ENCODE measurements at places on chromosomes 3 and 15. TPM values are rescaled to one million over a fixed set of nuclear protein-coding genes. Genes with fewer than 3 reads are reported as not detected.

The SLC9C1 gene
- total RNA-seq: not detected

The IGSF10 gene
- total RNA-seq: not detected

The GOLGA6L7 gene
- 0.15 TPM for total RNA-seq

The IL20RB gene
- total RNA-seq: 1.0 TPM

The GRAMD2A gene
- total RNA-seq: 0.35 TPM

The NEIL1 gene
- 1.5 TPM for total RNA-seq

The ST8SIA2 gene
- 2.1 TPM for total RNA-seq

The SRGAP3 gene
- not detected for total RNA-seq

The MORC1 gene
- total RNA-seq: not detected

The MUC4 gene
- total RNA-seq: 1.1 TPM

The NAALADL2 gene
- 1.2 TPM for total RNA-seq

The TMCO5A gene
- total RNA-seq: not detected

The TTC23 gene
- 43.1 TPM for total RNA-seq

The PLSCR2 gene
- not detected for total RNA-seq

The AMT gene
- total RNA-seq: not detected

The ILDR1 gene
- total RNA-seq: not detected

The PLAAT1 gene
- total RNA-seq: 25.2 TPM

The NPAP1 gene
- not detected for total RNA-seq

The FSD2 gene
- not detected for total RNA-seq

The CYP1A2 gene
- total RNA-seq: not detected

The CCR1 gene
- not detected for total RNA-seq

The CLDN1 gene
- 0.25 TPM for total RNA-seq

The LNP1 gene
- total RNA-seq: 10.5 TPM

The PAK6 gene
- total RNA-seq: not detected

The CYP1A1 gene
- total RNA-seq: not detected

The TMEM207 gene
- not detected for total RNA-seq

The EDC3 gene
- 19.7 TPM for total RNA-seq

The FBXL22 gene
- total RNA-seq: 0.10 TPM

The SLC28A2 gene
- not detected for total RNA-seq

The GP5 gene
- total RNA-seq: not detected

The LRRC3B gene
- not detected for total RNA-seq

The CRYBG3 gene
- 19.3 TPM for total RNA-seq

The VPS8 gene
- total RNA-seq: 44.3 TPM

The SLC12A1 gene
- total RNA-seq: not detected

The HAUS2 gene
- 54.7 TPM for total RNA-seq

The PLA2G4F gene
- not detected for total RNA-seq
